ENCODE measurements at places on chromosomes 3 and 15.

DNA sequence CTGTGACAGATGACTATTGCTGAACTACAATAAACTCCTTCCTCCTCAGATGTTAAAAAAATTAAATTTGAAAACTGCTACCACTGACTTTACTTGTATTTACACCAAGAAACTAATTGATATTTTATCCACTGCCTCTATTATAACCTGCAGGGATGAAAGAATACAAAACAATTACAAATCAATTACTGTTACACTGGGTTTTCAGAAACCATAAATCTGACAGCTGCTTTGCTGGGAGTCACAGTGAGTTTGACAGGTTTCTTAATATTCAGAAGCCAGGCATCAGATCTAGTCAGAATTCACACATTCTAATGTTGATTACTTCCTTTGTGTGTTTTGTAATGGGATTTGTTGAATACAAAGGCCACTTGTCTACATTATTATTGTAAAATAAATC is 252.6 kb upstream of the MRPL3 start:
- DNase-seq: no peak

DNA sequence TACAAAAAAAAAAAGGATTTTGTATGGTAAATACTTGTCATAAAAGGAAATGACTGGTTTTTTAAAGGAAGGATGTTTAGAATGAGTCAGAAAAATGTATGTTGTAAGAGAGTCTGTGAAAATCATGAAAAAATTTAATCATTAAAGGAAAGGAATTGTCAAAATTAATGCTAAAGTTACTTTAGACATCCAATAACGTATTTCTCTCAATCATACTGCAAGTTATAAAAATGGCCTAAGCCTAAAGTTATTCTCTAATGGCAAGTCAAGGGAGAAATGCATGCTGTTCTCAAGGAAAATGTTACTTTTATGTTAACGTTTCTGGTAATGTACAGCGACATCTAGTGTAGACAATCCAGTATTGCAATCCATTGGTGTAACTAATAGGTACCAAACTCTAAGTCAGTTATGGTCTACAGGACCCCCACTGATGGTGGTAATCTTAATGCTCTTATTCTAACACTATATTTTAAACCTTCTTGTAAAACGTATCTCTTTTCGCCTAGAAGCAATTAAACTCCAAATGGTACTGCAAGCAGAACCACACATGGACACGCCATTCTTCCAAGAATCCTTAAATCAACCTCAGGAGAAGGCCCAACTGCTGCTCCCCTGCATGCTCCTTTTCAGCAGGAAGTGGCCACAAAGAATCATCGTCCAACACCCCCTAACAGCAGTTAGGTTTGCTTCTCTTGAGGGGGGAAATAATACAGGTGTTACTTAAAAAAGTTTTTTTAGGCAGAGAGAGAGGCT is 35.2 kb downstream of the NCEH1 start:
- DNase-seq: peak; percentile 66

- DNase-seq: no peak
These were observed 32.8 kb upstream of the TSEN2 start for GRCh38 chr3:12451481-12451880.

DNA sequence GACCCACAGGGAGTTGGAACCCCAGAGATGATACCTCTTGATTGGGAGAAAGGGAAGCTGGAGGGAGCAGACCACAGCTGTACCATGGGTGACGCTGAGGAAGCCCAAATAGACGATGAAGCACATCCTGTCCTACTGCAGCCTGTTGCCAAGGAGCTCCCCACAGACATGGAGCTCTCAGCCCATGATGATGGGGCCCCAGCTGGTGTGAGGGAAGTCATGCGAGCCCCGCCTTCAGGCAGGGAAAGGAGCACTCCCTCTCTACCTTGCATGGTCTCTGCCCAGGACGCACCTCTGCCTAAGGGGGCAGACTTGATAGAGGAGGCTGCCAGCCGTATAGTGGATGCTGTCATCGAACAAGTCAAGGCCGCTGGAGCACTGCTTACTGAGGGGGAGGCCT is 201.1 kb downstream of the AKAP13 start:
- no peak for DNase-seq

- DNase-seq: no peak
These were observed 87.8 kb downstream of the KLHL25 start for GRCh38 chr15:85706779-85707518.

GRCh38 chr3:194836661-194837060 is 151.0 kb downstream of the FAM43A start:
- no peak for DNase-seq

- DNase-seq: no peak
These were observed 15.7 kb downstream of the PLEKHO2 start for GRCh38 chr15:64857421-64857820.

GRCh38 chr15:84949845-84950569 is 31.6 kb upstream of the PDE8A start:
- DNase-seq: no peak
